ENCODE measurements at places on chromosomes 2 and 18.
A peak's percentile ranks its signal among the peaks of the same experiment; 100 is the strongest.

DNA sequence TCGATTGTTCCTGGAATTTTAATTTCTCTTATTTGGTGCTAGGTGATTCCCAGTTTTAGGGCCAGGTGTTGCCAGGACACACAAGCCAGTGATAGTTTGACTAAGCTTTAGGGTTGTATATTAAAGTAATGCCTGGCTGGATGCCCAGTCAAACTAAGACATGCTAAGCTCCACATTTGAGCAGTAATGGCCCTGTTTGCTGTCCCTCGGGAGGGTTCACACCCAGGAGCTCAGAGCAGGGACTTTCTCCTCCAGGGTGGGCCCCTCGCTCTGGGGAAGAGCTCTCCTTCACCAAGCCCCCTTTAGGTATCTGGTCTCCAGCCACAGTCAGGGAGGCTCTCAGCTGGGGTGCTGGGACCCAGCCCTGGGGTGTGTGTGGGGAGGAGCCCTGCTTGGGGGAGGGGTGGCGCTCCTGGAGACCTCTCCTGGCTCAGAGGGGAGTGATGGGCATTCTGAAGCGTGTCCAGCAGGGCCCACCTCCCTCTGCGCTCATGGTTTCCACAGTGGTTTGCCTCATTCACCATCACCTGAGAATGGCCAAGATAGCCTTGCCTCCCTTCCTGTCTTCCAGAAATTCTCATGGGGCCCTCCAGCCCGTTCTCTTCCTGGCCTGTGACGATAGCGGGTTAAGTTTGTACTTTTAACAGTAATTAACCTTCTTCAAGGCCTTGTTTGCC lies 31.7 kb downstream of the INPP4A start:
- DNase-seq, result peak; percentile 61

DNA sequence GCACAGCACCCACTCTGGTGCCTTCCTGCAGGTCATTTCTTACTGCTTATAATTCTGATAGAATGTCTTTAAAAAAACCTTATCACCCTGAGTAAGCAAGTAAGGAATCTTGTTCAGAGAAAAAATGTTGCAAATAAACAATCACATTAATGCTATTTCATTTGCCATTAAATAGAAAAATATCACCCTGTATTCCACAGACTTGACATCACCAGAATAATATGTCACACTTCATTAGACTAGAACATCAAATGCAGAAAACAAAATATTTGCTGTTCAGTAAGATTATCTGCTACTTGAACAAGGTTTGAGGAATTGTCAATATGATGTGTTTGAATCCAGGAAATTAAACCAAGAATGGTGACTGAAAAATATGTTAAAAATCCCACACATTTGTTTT lies 236.6 kb upstream of the MMADHC start:
- no peak for DNase-seq

GRCh38 chr2:196176142-196176738 lies 4.9 kb upstream of the STK17B start:
- DNase-seq, result no peak

- DNase-seq, result no peak
Observed at GRCh38 chr18:78610179-78610578, 369.4 kb upstream of the SALL3 start.

DNA sequence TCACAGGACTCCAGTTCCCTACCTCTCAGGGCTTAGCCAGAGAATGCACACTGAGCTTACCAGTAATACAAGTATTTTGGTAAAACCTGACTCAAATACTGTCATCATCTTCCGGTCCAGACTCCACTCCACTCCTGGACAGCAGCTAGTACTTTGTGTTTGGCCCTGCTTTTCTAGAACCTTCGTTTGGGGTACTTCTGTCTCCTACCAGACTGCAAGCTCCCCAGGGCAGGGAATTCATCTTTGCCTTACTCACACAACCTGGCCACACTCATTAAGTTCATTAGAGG lies 108.9 kb upstream of the CDC42EP3 start:
- no peak for DNase-seq
